KG1 (cell line): ENCODE measurements at places on chromosomes 5 and 9.
A peak's percentile ranks its signal among the peaks of the same experiment; 100 is the strongest.

DNA sequence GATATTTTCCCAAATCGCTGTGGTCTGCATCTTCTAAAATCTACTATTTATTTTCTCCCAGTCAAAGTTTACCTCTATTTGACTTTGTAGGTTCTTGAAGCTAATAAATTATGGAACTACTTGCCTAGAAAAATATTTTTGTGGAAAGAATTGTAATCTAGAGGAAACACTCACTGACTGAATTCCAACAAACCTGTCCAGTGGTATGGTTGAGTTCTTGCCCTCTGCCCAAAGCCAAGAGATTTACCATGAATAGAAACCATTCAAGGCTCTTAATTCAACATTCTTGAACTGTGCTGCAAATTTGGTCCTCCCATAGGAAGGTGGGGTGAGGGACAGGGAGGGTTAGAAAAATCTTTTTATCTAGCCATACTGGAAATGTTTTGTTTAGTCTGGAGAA, 233.9 kb upstream of the MAP3K1 start:
- no peak for DNase-seq

DNA sequence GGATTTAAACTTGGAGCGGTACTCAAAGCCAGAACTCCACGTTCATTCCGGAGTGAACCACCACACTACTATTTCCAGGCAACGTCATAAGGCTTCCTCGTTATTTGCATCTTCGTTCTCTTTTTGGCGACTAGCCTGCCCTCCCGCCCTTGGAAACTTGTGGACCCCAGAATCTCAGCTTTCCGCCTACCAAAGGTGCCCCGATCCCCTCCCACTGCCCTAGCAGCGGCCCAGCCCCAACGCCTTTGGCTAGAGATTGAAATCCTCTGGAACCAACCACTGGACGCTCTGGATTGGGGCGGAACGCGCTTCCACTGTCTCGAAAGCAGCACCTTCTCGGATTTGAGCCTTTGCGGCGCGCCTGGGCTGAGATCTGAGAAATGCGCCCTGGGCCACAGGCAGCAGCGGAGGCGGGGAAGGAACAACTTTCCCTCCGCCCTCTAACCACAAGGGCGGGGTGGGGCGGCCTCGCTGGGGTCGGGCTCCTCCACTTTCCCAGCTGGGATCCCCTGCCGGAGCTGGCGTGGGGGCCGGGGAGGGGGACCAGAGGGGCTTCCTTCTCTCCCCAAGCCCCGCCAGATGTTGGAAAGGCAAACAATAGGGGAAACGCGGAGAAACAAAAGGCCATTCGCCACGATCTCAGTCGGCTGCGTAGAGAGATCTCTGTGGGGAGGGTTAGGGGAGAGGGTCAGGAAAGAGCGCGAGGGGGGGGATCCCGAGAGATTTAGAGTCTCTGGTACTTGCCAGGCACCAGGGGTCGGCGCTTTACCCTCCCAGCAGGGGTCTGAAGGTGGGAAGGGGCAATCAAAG, 1.3 kb downstream of the MOB3B start:
- DNase-seq: no peak

- DNase-seq: no peak
Observed at GRCh38 chr5:171433982-171434676, 14.7 kb downstream of the FGF18 start.

GRCh38 chr5:53936481-53937352, 373.7 kb downstream of the ARL15 start:
- no peak for DNase-seq

DNA sequence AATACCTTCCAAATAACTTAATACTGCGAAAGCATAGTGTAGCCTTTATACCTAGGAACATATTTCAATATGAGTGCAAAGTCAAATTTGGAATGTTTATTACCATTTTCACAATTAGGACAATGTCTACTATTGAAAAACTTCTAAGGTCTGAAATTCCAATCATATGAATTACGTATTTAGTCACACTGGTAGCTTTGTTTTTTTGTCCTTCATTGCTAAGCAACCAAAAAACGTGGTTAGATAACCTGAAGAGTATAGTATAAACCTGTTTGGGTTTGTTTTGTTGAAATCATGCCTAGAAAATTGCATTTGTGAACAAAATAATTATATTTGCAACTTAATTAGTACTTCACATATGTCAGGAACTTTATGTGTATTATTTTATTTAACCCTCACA, 134.2 kb downstream of the FBXO4 start:
- DNase-seq: no peak

- DNase-seq: no peak
Observed at GRCh38 chr9:113592876-113593575, 129.5 kb downstream of the RGS3 start.

DNA sequence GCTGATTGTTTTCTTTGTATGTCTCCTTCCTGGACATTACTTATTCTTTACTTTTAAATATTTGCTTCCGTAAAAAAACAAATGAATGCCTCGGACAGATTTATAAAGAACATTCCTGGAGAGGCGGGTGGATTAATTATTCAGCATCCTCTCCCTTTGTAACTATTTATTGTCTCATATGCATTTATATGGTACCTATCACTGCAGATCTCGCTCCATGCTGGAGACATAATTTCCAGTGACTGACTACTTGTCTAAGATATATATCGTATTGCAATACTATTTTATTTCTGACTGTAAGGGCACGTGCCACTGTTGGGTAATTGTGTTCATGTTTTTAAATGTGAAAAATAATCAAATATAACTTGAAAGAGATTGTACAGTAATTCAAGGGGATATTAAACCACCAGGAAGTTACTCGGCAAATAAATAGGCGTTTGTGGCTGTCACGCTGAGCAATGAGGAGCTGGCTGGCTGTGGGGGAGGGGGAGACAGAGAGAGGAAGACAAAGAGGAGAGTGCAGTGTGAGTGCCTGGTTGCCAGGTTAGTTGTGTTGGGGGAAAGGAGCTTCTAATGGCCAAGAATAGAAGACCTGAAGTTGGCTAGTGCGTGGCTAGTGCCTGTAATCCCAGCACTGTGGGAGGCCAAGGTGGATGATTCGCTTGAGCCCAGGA, 131.8 kb upstream of the GABRP start:
- no peak for DNase-seq

DNA sequence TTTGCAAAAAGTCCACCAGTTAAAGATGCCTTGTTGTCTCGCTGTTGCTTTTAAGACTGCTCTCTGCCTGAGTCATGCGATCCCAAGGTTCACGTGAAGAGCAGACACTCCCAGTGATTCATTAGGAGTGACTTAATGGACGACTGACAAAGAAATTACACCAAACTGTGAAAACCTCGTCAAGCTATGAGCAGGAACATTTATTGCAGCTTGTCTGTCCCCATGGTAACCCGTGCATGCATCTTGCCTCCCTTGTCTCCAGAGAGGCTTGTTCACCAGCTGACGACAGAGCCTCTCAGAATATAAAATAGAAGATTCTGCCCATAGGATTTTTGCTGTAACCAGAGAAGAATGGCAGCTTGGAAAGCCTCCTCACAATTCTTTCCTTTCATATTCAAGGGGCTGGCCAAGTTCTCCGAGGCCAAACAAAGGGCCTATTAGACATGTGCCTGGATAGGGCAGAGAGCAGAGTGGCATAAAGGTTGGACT, 352.7 kb downstream of the SPOCK1 start:
- DNase-seq: no peak

DNA sequence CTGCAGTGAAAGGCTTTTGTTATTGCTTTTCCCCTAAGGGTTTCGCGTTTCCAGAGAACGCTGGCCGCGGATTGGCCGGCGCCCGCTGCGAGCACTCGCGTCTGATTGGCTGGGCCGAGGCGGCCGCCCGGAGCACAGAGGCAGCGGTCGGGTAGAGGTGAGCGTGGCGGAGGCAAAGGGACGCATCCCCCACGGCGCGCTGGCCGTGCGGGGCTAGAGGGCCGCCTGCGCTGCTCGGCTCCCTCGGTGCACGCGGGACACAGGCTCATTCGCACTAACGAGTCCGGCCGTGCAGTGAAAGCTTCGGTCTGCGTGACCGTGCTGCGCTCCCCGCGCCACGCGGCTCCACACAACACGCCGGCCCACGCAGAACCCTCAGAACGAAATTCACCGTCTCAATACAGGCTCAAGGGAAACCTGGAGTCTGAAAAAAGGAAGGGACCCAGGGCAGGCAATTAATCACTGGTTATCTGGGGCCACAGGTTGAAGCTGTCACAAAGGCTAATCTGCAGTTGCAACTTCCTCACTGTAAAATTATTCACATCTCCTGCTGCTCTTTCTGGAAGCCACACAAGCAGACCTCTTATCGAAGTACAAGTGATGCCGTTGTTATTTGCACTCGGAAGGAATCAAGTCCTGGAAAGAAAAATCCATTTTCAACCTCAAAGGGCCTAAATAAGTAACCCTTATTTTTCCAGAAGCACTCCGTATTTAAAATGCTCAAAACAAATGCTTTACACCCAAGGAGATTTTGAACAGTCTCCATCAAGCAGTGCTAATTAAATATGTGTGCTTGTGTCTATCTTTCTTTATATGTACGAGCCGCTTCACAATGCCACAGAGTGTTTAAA, 94.6 kb downstream of the ZNF608 start:
- DNase-seq: no peak

GRCh38 chr5:153959134-153959957, 79.4 kb downstream of the FAM114A2 start:
- no peak for DNase-seq

DNA sequence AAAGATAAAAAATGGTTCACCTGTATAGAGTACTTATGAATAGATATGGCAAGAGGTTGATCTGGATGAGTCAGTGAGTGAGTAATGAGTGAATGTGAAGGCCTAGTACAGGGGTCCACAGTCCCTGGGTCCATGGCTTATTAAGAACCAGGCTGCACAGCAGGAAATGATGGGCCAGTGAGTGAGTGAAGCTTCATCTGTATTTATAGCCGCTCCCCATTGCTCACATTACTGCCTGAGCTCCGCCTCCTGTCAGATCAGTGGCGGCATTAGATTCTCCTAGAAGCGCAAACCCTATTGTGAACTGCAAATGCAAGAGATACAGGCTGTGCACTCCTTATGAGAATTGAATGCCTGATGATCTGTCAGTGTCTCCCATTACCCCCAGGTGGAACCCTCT, 307.7 kb upstream of the ZNF608 start:
- no peak for DNase-seq

DNA sequence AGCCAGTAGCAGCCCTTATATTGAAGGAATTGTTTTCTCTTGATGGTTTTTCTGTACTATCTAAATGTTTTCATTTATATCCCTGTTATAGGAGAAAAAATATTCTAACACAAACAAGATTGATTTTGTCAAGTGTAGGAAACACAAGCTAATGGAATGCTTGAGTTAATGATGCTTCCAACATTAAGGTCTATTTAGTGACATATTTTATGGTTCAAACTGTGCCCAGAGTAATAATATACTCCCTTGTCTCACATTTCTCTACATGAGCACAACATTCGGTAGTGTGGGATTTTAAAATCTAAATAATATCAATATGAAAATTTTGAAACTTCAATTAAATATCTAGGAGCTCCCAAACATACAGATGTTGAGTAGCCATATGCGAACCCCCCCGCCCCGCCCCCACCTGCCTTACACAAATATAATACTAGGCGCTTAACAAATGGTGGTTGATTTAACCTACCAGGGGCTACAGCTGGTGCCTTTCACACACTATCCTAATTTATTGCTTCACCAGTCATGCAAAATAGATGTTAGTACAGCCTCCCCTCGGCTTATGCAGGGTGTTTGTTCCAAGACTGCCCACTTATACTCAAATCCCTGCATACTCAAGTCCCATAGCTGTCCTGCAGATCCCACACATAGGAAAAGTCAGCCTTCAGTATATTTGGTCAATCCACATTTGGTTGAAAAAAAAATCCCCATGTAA, 124.1 kb upstream of the ACO1 start:
- no peak for DNase-seq

DNA sequence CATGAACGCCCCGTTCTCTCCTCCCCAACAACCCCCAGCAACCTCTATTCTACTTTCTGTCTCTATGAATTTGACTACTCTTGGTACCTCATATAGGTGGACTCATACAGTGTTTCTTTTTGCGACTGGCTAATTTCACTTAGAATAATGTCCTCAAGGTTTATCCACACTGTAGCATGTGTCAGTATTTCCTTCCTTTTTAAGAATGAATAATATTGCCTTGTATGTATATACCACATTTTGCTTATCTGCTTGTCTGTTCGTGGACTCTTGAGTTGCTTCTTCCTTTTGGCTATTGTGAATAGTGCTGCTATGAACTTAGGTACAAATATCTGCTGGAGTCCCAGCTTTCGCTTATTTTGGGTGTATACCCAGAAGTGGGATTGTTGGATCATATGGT, 42.7 kb downstream of the IQGAP2 start:
- peak; percentile 50 for DNase-seq

- no peak for DNase-seq
Observed at GRCh38 chr5:96247097-96247701, 185.8 kb downstream of the PCSK1 start.

DNA sequence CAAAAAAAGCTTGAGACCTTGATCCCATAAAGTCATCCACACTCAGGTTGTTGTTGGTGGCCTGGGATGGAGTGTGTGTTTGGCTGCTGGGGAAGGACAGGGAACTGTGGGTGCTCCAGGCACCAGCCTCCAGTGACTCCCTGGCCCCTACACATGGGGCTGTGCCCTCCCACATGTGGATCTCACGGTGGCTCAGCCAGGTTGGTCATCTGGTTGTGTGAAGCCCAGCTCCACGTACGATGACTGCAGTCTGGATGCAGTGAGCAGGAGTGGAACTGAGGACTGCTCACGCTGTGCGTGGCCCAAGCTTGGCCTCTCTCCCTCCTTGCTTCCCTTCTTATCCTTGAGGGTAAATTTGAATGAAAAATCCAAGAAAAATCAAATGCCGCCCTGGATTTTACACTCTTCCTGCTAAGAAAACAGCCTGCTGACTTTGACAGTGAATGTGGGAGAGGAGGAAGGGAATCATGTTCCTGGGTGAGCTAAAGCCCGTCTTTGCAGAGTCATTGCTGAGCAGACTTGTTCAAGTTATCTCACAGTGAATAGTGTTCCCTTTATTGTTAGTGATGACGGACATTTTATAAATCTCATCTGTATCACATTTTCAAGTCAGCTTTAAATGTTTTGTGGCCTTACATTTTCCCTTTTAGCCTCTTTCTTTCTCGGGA, 65.1 kb upstream of the CACNA1B start:
- no peak for DNase-seq

- no peak for DNase-seq
Observed at GRCh38 chr5:133996683-133997252, 8.0 kb downstream of the VDAC1 start.
